ENCODE measurements at places on chromosomes 6 and 20.

GRCh38 chr6:114151064-114151690 is 180.2 kb upstream of the HDAC2 start:
- DNase-seq: no peak

DNA sequence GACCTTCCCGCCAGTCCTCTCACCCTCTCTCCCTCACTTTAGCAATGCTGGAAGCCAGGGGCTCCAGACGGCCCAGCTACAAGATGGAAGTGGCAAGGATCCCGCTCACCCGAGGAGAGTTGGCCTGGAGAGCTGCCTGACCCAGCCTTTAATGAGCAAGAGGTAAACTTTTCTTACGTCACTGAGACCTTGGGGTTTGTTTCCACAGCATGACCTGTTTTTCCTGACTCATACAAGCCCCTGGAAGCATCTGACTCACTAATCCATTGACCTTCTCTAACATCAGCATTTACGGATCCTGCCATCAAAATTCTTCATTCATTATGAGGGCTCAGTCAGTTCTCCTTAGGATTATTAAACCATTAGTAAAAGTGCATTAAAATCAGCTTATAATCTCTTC is 120.4 kb downstream of the MYLK4 start:
- no peak for DNase-seq

GRCh38 chr6:106750142-106750918 is 121.0 kb downstream of the QRSL1 start:
- no peak for DNase-seq

GRCh38 chr6:157951828-157952227 is 29.8 kb upstream of the SYNJ2 start:
- peak; percentile 32 for DNase-seq

DNA sequence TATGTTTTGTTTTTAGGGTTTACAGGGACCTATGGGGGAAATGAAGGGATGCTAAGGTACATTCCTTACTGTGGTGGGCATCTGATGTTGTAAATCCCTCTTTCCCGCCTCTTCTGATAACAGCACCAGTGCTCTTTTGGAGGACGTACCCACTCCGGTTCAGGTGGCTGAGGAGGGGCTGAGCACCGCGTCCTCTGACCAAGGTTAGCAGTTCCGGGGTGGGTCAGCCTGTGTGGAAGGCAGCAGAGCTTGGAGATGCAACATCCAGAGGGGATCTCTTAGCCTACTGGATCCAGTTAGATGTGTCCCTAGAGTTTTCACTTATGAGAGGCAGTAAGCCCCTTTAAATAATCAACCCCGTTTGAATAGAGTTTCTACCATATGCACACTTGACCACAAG is 135.3 kb upstream of the KCNG1 start:
- no peak for DNase-seq

GRCh38 chr20:11929947-11930346 is 12.3 kb downstream of the BTBD3 start:
- no peak for DNase-seq

- no peak for DNase-seq
Measured at GRCh38 chr6:130964808-130965604, 98.0 kb downstream of the EPB41L2 start.

- DNase-seq: no peak
Measured at GRCh38 chr20:51734876-51735720, 33.1 kb downstream of the ATP9A start.

DNA sequence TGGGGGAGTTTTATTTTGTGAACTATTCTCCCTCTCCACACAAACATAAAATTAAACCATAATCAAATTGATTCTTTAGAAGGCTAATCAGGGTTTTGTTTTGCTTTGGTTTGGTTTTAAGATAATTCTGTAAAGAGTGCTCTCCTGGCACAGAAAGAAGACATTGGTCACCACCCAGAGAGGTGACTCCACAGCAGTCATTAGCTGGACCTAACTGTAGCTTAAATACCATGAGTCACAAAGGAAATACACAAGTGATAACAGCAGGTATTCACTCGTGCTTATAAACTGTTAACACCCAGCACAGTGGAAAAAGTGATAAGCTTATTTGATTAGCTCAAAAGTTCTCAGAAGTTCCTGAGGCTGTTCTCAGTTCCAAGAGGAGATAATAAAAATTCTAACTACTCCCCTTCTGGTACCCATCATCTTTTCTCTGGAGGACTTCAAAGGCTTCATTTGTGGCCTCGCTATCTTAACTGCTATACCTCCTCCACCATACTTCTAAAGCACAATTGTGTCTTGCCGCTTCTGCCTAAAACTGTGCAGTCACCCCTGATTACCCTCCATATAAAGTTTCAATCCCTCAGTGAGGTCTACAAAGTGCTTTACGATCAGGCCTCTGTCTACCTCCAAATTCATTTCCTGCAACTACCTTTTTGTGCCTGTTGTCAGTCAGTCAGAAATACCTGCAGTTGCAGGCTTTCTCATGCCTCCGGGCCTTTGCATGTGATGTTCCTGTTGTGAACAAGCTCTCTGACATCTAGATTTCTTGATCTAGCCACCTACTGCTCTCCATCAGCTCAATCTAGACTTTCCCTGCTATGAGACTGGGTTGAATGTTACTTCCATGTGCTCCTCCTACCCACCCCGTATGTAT is 201.1 kb downstream of the SAMD5 start:
- DNase-seq: peak; percentile 46

- no peak for DNase-seq
Measured at GRCh38 chr6:3494391-3495100, 37.7 kb upstream of the SLC22A23 start.

DNA sequence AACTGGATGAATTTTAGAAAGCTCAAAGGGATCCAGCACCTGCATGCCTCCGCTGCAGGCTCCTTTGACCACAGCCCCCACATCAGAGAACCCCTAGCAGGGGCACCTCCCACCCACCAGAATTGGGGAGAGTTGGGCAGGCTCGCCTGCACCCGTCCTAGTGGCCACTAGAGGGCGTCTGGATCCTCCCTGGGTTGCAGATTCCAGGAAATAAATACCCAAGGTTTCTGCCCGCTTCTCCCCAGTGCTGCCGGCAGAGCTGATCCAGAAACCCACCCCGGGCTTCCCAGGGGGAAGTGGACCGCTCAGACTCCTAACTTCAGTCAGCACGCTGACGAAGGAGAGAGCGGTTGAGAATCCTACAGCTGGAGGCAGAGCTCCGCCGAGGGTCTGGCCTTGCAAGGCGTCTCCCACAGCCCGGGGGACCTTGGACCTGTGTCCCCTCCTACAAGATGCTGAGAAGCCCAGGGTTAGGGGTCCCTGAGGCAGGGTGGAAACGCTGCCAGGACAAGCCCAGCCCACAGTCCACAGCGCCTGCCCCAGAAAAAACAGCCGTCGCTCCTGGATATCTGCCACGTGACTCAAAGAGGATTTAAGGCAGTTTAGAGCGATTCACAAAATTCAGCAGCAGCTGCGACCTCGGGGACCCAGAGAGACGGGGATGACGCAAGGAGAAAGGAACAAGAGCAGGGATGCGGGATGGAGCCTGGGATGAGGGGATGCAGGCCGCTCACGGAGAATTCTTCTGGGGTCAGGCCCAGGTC is 32.6 kb upstream of the PHACTR3 start:
- DNase-seq: peak; percentile 82

DNA sequence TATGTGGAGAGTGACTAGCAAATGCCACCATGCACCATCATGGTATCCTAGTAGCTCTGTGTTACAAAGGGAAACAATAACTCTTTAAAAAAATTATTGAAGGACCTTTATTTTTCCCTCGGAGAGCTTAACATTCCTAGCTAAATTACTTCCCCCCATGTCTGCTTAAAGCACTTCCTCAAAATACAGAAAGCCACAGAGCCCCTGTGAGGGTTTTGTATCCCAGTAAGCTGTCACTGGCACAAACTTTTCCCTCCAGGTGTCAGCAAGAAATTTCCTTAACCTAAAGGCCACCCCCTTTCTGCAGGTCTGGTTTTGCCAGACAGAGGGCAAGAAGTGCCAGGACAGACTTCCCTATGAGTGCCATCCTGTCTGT is 340.0 kb upstream of the PRDM1 start:
- no peak for DNase-seq

- peak; percentile 63 for DNase-seq
Measured at GRCh38 chr20:24100370-24101011, 111.9 kb upstream of the GGTLC1 start.

GRCh38 chr6:35260591-35261570 is 1.3 kb downstream of the ZNF76 start:
- no peak for DNase-seq

DNA sequence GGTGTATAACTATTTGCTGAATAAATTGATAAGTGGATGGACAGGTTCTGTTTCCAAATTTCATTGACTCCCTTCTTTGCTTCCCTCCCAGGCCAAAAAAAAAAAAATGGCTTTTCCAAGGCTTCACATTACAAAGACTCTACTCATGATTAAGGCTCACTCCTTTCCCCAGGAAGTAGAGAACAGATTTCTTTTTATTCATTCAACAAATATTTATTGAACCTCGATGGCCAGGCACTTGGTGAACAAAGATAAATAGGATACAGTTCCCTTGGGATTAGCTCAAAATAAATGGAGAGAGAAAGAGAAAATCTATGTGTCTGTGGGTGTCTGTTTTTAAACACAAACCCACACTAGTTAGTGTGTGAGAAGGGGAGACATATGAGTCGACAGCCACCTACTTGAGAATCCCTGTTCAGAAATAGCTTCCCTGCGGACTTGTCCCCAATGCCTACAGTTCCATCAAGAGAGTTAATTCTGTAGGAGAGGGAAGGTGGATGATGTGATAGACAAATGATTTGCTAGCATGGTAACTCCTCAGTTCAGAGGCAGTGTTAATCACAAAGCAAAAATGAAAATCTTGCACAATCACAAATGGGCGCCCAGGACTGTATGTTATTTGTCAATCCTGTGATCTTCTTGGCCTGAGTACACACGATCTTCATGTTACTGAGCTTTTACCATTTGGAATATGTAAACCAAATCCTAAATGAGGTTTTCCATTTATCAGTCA is 20.3 kb downstream of the TRAF3IP2 start:
- no peak for DNase-seq

DNA sequence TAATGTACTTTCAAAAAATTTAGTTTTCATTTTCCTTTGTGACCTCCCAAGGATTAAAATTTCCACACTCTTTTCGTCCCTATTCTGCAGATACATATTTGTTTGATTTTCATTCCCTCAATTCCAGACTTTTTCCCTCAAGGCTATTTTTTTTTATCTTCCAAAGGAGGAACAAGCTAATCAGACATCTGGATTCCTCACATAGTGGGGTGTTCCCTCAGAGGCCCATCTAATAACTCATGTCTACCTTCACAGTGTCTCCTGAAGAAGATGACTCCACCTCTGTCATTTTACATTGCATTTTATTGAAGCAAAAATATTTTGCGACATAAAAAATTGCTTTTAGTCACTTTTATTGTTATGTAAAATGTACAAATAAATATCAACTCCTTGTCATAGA is 122.2 kb downstream of the RFPL4B start:
- no peak for DNase-seq

- no peak for DNase-seq
Measured at GRCh38 chr6:30450548-30450908, 38.8 kb upstream of the HLA-E start.

- no peak for DNase-seq
Measured at GRCh38 chr6:126040826-126041225, 54.5 kb downstream of the TRMT11 start.

GRCh38 chr20:10613911-10614310 is 59.9 kb downstream of the JAG1 start:
- no peak for DNase-seq

DNA sequence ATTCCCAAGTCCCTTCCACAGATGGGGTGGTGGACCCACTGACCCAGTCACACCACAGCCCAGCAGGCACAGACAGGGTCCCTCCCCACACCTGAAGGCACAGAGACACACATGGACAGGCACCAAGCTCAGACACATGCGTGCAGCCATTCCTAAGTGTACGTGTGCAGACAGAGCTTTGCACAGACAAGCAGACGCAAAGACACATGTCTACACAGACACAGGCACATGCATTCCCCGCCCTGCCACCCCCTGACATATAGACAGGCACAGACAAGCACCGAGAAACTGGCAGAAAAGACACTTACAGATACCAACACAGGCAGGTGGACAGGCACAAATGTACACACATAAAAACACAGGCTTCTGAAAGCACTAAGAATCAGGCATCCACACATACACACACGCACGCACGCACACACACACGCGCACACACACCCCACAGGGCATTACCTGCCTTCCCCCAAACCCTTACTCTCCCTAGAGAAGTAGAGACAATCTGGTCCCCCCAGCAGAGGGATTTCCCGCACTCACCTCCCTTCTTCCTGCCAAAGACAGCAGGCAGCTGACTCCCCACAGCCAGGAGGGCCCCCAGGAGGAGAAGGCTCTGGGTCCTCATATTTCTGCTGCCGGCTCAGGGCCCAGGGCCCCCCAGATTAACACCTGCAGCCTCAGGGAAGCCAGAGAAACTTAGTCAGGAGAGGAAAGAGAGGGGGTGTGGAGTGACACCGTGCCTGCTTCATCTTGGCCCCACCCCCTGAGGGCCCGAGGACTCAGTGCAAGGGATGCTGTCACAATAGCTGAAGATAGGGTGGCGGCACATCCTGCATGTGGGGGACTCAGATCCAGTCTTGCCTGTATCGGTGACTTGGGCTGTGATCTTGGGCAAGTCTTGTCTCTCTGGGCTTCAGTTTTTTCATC is at the start of gene WFDC5:
Gene WFDC5, minus strand, starts transcription at position 710 of the 921 bp plus-strand sequence. Its CDS starts 91 bp downstream, at position 619.
- no peak for DNase-seq

GRCh38 chr20:16296931-16297330 is 276.3 kb downstream of the KIF16B start:
- DNase-seq: no peak

DNA sequence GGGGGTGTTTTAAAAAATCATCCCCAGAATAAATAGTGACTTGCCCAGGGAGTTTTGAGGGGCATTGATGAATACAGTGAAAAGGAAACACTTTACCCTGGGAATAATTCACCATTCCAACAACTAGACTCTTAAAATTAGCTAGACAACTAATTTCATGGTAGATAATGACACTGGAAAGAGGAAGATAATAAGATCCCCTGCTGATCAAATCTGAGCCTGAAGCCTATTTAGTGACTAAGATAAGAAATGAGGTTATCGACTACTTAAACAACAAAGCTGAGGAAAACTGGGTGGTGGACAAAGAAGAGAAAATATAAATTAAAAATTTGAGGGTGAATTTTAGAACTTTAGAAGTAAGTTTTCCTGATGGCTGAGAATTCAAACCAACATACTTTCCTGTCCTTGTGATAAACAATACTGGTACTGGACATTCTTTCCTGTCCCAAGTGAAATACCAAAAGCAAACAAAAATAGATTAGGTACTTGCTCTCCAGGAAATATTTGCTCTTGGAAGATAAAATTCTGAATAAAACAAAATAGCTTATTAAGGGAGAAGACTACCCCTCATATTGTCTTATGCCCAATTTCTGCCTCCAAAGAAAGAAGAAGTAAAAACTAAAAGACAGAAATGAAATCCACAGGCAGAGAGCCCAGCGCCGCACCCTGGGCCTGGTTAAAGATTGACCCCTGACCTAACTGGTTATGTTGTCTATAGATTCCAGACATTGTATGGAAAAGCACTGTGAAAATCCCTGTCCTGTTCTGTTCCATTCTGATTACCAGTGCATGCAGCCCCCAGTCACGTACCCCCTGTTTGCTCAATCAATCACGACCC is 64.0 kb upstream of the ADGRF4 start:
- peak; percentile 54 for DNase-seq
